ENCODE measurements at places on chromosomes 11 and 22.
A peak's percentile ranks its signal among the peaks of the same experiment; 100 is the strongest.

- no peak for DNase-seq
These were observed 29.9 kb downstream of the SHANK2 start for GRCh38 chr11:71222318-71223080.

GRCh38 chr11:134425413-134425812 lies 13.4 kb upstream of the B3GAT1 start:
- no peak for DNase-seq

- DNase-seq = no peak
These were observed 197.4 kb downstream of the TRIM29 start for GRCh38 chr11:119940401-119940976.

GRCh38 chr22:39343259-39344045 lies 6.3 kb upstream of the SYNGR1 start:
- no peak for DNase-seq

DNA sequence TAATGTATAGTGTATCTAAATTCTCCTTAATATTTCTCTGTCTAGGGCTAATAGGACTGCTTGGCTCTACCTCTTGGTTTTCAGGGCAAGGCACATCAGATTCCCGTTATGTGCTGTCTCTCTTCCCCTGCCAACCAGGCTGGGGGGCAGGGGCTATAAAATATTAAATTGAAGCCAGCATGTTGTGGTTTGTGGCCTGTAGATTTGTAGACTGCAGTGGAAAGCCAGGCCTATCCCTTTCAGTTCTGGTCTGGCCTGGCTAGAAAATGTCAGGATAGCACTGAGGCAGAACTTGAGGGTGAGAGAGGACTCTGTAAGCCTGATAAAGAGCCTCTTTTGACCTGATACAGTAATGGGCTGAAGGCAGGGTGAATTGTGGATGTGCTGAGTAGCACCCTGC lies 14.4 kb upstream of the GRK2 start:
- DNase-seq = no peak

GRCh38 chr11:18789942-18790341 lies 1.7 kb downstream of the PTPN5 start:
- DNase-seq = no peak

GRCh38 chr22:23376256-23376655 lies 195.9 kb downstream of the BCR start:
- no peak for DNase-seq

GRCh38 chr11:78349114-78349513 lies 68.5 kb downstream of the GAB2 start:
- DNase-seq = no peak

DNA sequence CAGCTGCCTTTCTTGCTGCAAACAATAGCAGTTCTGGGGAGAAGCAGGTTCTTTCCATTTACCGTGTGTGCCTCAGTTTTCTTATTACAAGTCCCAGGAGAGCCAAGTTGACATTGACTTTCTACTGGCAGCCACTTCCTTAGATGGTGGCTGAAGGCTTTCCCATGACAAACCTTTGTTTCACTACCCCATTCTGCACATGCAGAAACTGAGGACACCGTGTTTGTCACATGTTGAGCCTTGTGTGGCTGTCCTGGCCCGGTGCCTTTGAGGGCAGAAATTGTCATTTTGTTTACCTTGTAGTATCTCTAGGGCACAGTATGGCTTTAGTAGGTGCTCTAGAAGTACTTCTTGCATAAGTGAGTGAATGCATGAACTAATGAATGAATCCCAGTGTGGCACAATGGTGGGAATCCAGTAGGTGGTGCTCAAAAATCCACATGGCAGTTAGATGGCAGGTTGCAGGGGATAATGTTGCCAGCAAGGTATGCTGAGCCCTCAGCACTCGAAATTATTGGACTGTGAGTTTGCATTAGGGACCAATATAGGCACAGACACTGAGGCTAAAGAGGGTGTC lies 101.6 kb downstream of the CSNK2A3 start:
- no peak for DNase-seq

DNA sequence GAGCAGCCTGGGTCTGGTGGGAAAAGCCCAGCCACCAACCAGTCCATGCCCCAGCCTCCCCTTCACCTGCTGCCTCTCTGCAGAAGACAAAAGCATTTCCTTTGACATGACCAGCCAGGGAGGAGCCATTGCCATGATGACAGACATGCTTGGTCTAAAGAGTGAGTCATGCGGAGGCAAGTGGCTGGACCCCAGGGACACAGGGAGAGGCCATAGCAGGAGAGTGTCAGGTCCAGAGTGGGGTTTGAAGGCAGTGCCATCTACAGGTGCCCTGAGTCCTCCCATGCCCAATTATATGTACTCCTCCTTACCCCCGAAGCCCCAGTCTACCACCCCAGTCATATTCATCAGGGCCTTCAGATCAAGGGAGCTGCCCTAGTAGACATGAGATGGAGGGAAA lies 67.4 kb downstream of the SCN3B start:
- no peak for DNase-seq

- no peak for DNase-seq
These were observed 136.2 kb upstream of the NTM start for GRCh38 chr11:131234221-131234620.

DNA sequence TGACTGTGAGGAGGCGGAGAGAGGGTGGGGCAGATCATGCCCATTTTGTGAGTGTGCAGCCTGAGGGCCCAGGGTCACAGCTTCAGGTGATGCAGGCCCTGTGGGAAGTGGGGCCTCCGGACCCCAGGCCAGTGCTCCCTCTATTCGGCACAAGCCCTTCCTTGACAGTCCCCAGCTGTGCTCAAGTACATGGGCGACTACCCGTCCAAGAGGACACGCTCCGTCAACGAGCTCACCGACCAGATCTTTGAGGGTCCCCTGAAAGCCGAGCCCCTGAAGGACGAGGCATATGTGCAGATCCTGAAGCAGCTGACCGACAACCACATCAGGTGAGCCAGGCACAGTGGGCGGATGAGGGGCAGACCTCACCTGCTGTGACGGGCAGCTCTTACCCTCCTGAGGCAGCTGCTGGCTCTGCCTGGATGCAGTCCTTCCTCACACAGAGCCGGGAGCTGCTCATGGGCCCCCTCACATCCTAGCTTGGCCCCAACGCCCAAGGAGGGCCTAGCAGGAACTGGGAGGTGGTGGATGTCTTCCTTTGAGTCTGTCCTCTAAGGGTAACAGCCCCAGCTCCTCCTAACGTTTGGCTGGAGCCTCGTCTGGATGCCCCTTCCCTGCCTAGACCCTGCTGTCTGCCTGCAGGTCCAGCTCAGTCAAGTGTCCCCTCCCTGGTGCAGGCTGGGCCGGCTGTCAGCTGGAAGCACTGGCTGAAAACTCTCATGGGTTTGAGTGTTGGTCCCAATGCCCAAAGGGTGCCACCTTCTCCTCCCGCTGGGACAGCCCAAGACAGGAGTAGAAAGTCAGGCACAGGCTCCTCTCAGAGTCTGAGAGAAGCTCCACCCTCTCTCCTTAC lies 76.1 kb downstream of the MYO7A start:
- DNase-seq = peak; percentile 28

DNA sequence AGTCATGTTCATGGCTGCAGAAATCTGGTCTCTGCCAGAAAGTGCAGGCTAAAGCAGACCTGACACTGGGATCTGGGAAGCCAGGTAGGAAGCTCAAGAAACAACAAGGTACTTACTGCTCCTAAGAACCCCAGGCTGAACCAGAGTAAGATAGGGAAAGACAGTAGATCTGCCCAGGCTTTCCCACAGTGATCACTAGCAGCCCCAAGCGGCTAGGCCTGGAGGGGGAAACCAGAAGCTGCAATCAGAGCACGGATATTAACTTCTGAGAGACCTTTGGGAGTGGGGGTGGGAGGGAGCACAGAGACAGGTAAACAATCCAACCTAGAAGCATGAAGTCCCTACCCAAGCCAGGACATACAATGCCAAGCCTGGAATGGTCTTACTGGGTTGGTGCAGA lies 135.2 kb upstream of the C11orf58 start:
- DNase-seq = no peak

DNA sequence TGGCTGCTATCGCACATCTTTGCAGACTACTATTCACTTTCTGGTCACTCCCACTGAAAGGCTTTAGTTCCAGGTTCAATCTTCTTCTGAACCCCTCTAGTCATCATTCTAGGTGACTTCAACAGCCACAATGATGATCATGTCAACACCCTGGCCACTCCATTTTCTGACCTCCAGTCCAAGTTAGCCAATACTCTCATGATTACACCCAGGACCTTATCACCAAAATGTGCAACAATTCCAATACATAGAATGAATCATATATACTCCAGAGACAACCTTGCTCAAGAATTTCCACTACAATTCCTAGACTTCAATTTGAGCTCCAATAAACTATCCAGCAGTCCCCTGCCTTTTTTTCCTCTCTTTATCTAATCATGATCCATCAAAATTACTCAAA lies 70.7 kb downstream of the PAK1 start:
- no peak for DNase-seq

- no peak for DNase-seq
These were observed 79.6 kb downstream of the GRK3 start for GRCh38 chr22:25644122-25644521.

DNA sequence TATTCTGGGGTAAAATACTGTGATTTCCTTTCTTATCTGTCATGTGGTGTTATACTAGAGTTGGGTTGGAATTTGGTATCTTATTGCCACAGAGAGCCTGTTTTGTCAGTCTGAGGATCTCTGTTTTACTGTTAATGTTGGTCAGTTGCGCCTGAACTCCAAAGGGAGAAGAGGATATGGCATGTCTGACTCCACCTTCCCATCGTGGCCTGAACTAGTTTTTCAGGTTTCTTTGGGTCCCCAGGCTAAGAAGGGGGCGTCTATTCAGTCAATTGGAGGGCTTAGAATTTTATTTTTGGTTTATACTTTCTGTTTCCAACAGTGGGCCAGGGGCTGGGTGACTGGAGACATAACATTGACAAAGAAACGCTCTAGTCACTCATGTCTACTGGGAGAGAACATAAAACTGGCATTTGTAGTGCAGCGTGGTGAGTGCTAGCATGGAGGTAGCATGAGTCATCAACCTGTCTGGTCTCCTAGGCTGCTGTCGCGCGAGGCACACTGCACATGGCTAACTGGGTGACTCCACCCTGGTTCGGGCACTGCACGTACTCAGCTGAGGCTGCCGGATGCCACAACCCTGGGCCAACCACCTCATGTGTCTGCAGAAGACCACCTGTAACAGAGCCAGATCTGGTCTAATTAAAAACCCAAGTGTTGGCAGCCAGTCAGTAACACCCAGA lies 120.1 kb upstream of the OR9Q1 start:
- no peak for DNase-seq

DNA sequence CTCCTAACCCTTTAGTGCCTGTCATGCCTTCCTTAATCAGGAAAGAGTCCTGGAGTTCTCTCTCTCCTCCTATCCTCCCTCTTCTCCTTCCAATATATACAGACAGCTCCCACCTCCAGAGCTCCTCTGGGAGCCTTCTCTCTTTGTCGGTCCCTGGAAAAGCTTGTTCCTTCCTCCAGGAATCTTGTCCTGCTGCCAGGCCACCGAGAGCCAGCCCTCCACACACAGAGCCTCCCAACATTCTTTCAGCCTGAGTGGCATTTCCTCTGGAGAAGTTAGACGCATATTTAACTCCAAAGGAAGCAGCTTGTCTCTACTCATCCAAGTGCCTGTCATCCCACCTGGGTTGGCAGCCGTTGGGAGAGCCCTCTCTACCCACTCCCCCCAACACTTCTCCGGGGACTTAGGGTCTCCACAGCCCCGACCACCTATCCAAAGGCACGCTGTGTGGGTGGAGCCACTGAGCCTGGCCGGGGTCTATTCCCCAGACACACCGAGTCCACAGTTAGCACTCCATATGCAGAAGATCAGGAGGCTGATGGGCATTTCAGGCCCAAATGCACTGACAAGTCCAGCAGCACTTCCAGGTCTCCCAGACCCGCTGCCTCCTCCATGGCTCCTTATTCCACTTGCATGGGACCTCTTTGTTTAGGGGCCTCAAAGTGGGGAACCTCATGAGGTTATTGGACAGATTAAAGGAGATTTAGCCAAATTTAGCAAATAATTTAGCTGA lies 31.1 kb downstream of the DKK3 start:
- no peak for DNase-seq

GRCh38 chr11:70735976-70736375 lies 337.6 kb downstream of the CTTN start:
- no peak for DNase-seq

GRCh38 chr11:118958577-118958976 lies 2.5 kb downstream of the UPK2 start:
- no peak for DNase-seq

GRCh38 chr11:19379465-19379864 lies 138.7 kb upstream of the E2F8 start:
- DNase-seq = no peak

- no peak for DNase-seq
These were observed 15.6 kb upstream of the MFNG start for GRCh38 chr22:37501610-37502341.

DNA sequence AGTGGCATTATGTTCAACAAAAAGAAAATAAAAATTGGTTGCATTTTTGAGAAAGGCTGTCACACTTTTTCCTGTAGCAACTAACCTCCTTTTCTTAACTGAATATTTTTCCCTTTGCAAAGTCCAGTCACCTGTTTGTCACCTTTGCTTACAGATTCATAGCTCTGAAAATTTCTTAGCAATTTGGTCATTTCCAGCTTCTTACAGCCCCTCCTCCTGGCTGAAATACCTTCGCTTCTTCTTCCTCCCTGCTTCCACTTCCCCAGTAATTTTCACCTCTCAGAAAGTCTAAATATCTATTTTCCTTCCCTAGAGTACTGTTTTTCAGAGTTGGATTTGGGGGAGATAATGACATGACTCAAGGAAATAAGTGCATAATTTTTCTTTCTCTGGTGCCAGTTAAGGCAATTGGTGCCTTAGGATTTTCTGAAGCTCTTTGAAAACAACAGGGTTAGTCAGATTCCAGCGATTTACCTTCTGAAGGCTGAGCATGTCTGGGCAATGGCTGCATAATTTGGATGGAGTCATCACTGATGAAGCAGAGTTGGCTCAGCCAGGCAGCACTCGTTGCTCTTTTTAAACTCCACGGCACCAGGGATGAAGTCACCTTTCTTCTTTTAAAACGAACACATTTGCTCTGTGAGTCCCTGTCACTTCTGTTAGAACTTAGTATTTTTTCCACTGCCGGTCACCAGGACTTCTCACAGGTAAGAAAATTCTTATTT lies 62.1 kb upstream of the AMOTL1 start:
- no peak for DNase-seq

GRCh38 chr11:4194889-4195288 lies 100.3 kb downstream of the RRM1 start:
- no peak for DNase-seq

DNA sequence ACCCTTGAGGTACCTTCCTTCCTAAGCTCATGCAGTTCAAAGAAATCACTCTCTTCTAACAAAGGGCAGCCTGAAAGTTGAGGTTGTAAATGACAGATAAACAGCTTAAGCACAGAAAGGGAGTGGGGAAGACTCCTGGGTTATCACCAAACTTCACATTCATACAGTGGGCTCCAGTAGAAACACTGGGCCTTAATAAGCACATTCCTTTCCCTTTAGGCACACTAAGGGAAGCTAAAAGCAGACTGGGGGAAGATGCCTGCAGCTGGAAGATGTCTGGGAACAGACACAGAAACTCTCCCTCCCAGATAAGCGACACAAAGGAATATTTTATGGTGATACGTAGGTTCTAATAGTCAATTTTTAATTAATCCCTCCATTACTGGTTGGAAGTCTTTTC lies 350.3 kb upstream of the MPPED2 start:
- DNase-seq = no peak
